ENCODE measurements at places on chromosomes 3 and 15.

DNA sequence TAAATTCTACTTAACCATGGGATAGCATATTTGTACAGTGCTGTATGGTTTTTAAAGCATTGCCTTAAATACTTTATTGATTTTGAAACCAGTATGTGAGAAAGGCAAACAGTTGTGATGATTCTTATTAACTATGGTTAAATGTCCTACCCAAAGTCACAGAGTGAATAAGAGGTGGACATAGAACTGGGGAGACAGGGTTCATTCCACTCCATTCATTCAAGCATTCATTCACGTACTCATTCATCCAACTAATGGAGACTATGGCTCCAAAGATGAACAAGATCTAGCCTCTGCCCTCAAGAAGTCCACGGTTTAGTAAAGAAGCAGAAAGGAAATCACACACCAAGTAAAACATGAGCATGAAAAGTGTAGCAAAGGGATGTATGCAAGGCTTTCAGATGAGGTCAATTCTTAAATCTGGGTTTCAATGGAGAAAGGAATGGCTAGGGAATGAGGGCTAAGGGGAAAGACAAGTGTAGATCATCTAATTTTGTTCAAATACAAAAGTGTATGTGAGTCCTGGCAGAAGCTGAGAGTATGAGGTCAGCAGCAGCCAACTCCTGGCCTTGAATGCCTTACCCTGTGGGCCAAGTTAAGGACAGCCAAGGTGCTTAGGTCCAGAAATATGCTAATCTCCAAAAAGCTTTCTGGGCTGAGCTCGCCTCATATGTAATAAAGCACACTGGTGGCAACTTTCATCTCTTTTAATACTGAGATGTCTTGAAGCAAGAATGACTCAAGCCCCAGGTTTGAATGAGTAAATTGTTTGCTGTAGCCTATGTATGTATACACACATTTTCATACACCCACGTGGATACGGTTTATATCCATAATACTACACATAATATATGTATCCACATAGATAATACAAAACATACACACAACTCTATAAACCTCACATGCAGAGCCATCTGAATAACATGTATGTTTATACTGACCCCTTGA lies 4.3 kb downstream of the TNIK start:
- DNase-seq, result no peak

DNA sequence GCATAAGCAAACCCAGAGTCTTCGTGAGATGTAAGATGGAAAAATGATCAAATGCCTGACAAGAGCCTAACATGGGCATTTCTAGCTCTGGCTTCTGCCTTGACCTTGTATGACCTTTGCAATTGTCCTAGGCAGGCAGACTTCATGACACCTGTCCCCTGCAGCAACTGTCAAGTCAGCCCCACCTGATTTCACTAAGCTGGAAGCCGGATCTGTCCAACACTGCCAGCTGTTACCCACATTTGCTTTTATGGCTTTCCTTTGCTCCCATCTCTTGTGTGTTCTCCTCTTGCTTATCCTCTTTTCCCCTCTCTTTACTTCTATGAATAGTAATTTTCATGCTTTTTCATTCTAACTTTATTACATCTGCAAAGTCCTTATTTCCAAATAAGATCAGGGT lies 48.5 kb upstream of the TNIK start:
- DNase-seq, result no peak

DNA sequence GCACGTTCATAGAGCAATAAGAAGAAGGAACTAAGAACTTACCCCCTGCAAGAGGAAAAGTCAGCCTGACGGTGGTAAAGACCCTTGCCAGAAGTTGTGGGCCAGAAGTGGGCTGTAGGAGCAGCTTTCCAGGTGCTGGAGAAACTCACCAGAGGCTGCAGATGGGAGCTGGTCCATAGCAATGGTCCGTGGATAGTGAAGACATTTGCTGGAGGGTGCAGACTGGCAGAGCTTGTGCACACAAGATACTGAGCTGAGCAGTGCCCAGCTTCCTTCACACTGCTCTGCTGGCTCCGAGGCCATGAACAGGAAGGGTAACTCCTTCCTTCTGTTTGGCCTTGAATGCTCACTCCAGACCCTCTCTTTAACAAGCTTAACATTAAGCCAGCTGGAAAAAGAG lies 149.8 kb upstream of the BNIP2 start:
- DNase-seq, result no peak

DNA sequence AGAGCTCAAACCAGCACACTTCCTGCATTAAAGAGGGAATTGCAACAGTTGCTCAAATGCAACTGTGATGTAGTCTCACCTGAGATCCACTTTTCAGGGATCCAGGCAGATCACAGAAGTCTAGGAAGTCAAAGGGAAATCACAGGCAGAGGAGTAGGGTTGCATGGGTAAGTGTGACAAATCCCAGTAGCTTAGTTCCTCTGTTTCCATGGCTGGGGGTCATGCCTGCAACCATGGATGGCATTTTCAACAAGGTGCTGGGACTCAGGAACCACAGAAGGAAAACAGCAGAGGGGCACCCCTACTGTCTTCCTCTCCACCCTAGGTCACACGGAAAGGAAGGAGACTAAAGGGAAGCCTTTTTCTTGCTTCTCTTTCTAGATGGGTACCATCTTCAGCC lies 36.5 kb upstream of the ARNT2 start:
- DNase-seq, result no peak
